ENCODE measurements at places on chromosomes 5 and 9. TPM values are rescaled to one million over a fixed set of nuclear protein-coding genes. Genes with fewer than 3 reads are reported as not detected.

Gene ADCY2
- 17.7 TPM for total RNA-seq

Gene PRUNE2
- total RNA-seq, result 78.9 TPM

DNA sequence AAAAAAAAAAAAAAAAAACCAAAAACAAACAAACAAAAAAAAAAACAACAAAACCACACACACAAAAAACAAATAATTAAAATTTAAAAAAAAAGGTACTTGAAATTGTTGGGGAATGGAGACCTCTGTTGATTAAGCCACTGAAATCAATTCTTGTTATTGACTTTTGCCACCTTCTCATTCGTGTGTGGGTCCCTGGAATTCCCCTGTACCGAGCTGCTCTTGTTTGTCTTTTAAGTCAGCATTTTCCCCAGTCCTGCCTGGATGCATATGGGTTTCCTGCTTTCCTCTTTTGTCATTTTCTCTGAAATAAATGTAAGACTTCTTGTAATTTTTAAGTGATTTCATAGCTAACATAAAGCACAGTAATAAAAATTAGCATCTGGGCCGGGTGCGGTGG lies 45.5 kb downstream of the GPBP1 start:
- DNase-seq, result no peak

DNA sequence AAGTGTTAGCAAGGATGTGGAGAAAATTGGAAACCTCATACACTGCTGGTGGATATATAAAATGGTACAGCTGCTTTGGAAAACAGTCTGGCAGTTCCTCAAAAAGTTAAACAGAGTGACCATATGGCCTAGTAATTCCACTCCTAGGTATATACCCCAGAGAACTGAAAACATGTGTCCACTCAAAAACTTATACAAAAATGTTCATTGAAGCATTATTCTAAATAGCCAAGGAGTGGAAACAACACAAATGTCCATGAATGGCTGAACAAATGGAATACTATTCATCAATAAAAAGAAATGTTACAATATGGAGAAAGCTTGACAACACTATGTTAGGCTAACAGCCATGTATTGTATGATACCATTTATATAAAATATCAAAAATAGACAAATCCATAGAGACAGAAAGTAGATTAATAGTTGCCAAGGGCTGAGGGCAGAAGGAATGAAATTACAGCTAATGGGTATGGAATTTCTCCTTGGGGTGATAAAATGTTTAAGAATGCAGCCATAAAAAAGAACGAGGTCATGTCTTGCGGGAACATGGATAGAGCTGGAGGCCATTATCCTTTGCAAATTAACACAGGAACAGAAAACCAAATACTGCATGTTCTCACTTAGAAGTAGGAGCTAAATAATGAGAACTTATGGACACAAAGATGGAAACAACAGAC lies 33.6 kb upstream of the FBP1 start:
- no peak for DNase-seq

DNA sequence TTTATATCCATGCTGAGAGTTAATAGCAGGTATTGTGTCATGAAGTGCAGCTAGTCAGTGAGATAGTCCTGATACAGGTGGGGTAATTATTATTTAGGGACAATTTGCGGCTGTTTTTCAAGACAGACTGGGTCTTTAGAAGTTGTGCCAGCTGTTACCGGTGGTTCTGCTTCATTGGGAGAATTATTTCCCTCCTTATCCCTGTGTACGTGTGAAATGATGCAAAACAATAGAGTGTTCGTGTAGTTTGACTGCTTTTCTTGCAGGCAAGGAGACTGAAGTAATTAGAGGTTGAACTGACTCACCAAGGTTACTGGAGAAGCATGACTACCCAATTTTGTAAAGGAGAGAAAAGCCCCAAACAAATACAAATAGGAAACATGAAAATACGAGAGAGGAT lies 101.7 kb downstream of the ARRDC3 start:
- DNase-seq, result no peak

- DNase-seq, result no peak
Measured at GRCh38 chr9:80873861-80874260, 815.5 kb downstream of the TLE1 start.

All from prostate gland (tissue), 2 donors.